Natural killer cell (primary cell): ENCODE measurements at places on chromosomes 3 and 15.
A peak's percentile ranks its signal among the peaks of the same experiment; 100 is the strongest.

DNA sequence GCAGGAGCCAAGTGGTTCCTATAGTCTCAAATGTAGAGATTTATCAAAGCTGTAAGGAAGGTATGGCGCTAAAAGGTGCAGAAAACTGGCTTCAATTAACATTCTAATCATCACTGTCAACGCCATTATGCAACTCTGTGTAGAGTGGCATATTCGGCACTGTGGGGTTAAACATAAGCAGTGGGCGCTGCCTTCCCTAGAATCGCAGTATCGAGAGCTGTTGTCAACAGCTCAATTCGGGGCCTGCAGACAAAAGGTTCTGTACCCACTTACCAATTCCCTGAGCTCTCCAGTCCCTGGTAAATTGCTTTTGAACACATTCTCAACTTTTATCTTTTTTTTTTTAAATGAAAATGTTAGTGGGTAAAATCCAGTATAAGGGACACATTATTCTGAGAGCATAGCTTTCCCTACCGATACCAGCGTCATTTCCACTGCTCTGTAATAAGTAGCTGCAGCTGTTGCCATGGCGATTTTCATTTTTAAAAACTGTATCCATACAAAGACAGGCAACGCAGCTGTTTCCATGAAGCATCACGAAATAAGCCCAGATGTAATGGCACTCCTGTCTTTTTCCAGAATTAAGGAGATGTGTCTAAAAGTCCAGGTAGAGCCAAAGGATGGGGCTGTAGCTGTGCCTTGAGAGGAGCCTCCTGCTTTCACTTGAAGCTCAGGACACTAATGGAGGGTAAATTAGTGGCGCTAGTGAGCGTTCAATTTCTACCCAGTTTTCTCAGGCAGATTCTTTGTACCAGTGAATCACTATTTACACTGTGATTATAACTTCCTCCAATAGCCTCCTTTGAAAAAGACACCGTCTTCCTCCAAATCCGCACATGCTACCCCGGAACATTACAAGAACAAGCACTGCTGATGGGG lies 250.3 kb downstream of the SLC9A9 start:
- DNase-seq: no peak

DNA sequence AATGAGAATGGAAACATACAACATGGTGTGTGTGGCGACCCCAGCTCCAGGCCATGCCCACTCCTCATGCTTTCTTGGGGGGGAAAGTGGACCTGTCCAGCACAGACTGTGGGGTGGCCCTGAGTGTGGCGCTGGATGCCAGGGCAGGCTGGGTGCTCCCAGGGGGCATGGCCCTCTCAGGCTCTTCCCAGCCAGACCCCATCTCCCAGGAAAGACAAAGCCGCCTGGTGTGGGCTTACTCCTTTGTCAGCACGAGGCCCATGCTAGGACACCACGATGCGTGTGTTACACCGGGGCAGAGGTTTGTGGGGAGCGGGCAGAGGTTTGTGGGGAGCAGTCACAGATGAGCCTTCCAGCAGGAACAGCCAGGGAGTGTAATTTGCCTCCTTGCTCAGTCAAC lies 68.5 kb downstream of the ABTB1 start:
- no peak for DNase-seq

- DNase-seq: no peak
Observed at GRCh38 chr3:112813016-112813415, 33.6 kb downstream of the CD200R1L start.

- DNase-seq: no peak
Observed at GRCh38 chr3:89184151-89184995, 77.0 kb downstream of the EPHA3 start.

- no peak for DNase-seq
Observed at GRCh38 chr3:46010519-46011113, 15.0 kb upstream of the FYCO1 start.

DNA sequence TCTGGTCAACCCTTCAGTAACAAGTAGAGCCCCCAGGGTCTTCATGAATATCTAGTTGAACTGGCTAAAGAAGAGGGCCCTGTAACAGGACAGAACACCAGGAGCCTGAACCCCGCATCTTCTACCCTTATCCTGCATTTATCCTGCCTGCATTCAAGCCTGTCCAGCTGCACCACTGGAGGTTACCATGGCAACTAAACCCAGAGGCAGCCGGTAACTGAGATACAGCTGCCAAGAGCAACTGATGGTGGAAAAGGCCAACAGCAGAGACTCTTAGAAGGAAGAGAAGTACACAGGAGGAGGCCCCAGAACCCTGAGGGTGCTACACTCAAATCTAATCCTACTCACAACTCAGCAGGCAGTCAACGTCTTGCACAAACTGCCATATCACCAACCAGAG lies 3.7 kb upstream of the PRKAR2A start:
- DNase-seq: no peak

DNA sequence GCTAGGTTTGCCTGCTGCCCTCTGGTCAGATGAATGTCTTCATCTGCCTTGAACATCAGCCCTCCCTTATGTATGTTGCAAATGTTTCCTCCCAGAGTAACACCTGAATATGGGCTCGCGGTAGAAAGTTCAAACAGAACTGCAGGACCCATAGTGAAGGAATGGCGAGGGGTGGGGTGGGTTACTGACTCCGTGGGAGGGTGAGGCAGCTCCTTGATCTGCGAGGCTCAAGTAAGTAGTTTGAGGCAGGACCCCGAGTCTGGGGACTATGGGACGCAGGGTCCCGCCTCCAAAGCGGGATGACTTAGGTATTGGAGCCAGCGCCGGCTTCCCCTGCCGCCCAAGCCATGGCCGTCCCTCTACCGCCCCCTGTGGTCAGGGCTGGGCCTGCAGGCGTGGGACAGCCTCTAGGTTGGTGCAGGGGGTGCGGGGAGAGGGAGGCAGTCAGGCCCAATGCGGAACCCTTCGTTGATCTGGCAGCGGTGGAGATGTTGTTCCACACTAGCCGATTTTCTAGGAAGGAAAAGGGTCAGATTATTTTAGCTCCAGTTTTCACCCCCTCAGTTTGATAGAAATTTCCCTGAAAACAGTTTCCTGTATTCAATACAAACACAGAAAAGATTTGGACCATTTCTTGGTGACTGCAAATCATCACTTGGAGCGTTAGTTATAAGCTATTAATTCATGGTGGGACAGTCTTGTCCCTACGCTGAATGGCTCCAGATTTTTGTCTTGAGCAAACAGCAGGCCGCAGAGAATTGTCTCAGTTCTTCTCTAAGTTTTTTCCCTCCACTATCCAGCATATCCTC lies 72.3 kb downstream of the CORO2B start:
- peak; percentile 42 for DNase-seq

DNA sequence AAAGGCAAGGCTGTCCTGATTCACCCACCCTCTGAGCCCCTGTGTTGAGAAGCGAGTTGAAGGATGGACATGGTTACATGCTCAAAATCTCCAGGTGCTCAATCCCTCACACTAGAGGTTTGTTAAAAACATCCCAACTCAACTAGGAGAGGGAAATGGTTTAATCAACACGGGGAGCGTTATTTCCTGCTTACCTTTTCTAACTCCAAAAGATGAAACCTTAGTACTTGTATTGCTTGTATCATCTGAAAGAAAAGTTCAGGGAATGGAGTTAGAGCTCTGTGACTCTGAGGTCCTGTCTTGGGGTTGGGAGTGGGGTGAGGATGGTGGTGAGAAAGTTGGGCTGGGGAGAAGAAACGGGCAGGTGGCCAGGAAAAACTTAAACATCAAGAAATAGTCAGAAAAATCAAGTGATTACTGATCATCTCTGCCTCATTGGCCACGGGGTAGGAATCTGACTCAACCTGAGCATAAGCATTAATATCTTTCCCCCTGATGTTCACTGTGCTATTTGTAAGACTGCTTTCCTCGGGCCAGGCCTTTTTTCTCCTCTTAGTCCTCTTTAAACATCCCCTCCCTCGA lies 5.9 kb downstream of the MEIS2 start:
- DNase-seq: no peak

DNA sequence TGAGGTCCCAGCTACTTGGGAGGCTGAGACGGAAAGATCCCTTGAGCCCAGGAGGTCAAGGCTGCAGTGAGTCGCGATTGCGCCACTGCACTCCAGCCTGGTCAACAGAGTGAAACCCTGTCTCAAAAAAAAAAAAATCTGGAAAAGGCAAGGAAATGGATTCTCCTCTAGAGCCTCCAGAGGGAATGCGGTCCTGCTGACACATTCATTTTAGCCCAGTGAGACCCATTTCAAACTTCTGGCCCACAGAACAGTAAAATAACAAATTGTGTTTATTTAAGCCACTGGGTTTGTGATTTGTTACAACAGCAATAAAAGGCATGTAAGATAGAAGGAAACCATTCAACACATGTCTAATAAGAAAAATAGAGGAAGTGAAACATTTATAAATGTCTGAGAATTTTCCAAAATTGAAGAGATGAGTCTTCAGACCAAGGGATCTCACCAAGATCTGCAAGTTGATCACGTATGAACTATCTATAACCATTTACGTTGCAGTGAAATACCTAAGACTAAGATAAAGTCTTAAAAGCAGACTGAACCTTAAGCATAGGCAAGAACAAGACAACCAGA lies at the start of gene HTR3E:
Gene HTR3E (plus strand): TSS at position 254 of the 573 bp plus-strand sequence. CDS start 466 bp downstream, outside the sequence.
- no peak for DNase-seq

DNA sequence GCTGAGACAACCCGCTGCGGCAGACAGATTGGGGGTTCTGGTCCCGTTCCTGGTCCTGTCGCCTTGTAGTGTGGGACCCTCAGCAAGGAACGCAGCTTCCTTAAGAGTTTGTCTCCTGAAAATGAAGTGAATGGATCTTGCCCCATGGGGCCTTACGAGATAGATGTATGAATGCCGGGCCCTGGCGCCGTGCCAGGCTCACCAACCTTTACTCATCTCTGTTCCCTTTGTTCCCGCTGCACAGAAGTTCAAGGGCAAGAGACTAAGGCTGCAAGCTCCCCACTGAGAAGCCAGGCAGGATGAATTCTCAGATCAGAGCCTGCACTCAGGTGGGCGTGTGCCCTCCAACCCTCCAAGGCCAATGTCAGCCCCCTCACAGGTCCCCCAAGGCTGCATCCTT lies 162.7 kb upstream of the IQSEC1 start:
- no peak for DNase-seq

- no peak for DNase-seq
Observed at GRCh38 chr15:89621547-89621946, 33.7 kb downstream of the KIF7 start.

DNA sequence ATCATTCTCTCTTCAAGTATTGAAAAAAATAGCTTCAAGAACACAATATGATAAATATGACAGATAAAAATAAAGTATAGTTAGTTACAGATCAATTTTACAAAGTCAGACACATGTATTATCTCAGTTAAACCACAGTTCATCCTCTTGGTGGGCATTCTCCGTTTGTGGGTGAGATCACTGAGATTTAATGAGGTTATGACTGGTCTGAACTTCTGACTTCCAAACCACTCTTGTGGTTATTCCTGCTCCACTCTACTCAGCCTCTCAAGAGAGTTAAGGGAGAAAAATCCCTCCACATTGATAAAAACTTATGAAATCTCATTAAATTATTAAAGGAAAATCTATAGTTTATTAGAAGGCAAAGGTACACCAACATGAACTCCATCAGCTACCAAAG lies 229.9 kb upstream of the LRTM1 start:
- DNase-seq: no peak

GRCh38 chr15:100947760-100948429 lies 28.7 kb downstream of the LRRK1 start:
- DNase-seq: no peak

DNA sequence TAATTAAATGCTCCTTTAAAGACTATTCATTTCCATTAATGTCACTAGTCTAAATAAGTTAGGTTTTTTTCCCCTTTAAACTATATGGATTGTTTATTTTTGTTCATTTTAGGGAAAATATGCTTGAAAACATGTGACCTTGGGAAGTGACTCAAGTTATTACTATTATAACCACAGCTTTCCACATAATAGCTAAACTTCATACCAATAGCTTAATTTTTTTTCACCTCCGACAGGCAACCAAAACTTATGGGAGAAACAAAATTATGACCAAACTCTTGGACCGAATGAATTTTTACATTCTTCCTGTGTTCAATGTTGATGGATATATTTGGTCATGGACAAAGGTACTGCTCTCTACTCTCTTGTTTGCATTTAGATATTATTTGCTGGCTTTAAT lies 16.2 kb downstream of the CPA3 start:
- DNase-seq: no peak

GRCh38 chr15:47887241-47887800 lies 170.0 kb downstream of the SEMA6D start:
- no peak for DNase-seq

DNA sequence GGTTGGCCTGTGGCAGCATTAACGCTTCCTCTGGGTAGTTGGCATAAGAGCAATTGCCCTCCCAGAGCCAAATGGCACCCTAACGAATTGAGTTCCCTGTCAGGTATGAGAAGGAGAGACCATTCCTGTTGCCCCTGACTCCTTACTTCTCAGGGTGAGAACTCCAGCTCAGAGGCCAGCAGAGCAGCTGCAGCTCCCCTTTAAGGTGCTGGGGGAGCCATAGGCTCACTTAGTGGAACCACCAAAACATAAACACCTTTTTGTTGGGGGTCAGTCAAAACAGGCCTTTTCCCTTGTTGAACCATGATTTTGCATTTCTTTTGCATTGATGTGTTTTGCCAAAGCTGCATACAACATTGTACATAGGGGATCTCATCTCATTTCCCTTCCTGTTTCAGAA lies 28.1 kb upstream of the LHFPL4 start:
- no peak for DNase-seq

DNA sequence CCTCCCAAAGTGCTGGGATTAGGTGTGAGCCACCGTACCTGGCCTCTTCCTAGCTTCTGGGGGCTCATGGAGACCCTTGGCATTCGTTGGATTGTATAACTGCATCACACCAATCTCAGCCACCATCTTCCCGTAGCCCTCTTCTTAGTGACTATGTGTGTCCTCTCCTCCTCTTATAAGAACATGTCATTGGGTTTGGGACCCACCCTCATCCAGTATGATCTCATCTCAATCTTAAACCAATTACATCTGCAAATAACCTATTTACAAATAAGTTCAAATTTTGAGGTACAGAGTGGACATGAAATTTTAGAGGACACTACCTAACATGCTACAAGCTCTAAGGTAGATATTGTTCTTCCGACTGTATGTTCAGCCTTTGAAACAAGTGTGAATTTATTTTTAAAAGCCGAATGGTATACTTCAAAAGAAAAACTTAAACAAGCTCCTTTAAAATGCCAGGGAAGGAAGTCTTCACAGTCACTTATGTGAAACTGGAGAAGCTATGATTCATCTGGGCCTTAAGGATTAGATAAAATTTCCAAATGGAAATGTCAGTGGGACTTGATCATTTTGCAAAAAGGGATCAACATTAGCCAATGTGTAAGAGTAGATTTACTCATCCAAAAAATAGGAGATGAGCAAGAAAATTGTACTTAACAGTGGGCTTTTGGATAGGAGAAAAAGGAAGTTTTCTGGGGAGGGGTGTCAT lies 225.7 kb downstream of the MEX3B start:
- no peak for DNase-seq

- DNase-seq: no peak
Observed at GRCh38 chr3:99240700-99241099, 339.2 kb upstream of the DCBLD2 start.

GRCh38 chr15:47719730-47720129 lies 2.4 kb downstream of the SEMA6D start:
- no peak for DNase-seq

DNA sequence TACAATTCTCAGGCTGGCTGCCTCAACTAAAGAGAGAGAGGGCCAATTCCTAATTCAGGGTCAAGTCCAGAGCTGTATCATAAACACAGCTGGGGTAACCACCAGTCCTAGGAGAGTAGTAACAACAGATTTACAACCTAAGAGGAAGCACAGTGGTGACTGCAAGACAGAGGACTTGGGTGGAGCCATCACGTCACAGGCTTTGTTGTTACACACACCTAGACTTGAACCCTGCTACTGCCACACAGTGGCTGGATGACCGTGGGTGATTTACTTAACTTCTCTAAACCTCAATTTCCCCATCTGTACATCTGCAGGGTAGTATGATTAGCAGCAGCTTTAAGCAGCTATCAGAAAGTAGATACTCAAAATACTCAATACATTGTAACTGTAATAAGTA lies 78.6 kb downstream of the MYLK start:
- DNase-seq: no peak
